ENCODE measurements at places on chromosomes 11 and 22. TPM values are rescaled to one million over a fixed set of nuclear protein-coding genes. Genes with fewer than 3 reads are reported as not detected.

DNA sequence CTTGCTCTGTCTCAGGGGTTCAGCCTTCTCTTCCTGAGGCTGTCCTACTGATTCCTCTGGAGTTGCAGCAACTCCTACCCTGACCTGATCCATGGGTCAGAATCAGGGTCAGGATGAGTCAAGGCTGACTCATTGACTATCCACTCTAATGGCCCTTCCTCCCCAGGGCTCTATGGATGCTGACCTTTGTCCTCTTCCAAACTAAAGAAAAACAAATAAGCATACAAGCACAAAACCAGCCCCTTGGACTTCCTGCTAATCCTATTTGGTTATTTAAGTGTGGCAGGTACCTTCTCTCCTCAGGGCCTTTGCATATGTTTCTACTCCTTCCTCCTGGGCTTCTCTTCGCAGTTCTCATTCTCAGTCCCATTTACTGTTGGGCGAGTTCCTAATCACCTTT is 204.5 kb upstream of the NAV2 start:
- no peak for DNase-seq

DNA sequence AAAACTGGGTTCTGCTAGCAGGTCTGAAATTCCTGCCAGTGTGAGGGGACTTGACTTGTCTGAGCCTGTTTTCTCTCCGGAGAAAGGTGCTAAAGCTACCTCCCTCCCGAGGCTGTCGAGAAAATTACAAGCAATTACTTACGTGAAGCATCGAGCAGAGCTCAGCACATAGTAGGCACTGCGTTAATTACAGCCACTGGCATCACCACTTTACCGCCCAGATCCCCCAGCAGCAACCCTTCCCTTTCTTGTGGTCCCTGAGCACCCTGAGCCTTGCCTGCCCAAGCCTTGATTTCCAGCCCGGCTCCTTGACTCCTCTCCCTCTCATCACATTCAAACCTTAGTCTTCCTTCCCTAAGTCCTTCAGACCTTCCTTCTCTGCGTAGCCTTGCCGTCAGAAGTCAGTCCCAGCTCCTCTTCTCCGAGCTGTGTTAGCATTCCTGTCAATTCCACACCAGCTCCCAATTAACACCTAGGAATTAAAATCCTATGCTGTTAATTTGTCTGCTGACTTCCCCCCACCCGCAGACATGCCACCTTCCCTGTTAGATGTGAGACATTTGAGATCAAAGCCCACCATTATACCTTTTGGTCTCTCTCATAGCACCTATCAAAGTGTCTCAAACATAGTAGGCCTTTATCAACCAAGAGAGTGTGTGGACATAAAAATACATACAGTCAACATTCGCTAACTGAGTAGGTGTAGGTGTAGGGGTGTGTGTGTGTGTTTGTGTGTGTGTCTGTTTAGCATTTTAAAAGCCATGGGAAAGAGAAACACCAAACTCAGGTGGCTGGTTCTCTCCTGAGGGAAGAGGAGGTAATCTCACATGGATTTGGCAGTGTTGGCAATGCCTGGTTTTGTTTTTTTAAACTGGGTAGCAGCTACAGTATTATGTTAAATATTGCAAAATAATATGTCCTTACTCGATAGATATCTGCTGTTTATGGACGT is 2.8 kb upstream of the KCNJ5 start:
- no peak for DNase-seq

- DNase-seq = no peak
Observed at GRCh38 chr22:40426594-40427333, 56.4 kb downstream of the SGSM3 start.

DNA sequence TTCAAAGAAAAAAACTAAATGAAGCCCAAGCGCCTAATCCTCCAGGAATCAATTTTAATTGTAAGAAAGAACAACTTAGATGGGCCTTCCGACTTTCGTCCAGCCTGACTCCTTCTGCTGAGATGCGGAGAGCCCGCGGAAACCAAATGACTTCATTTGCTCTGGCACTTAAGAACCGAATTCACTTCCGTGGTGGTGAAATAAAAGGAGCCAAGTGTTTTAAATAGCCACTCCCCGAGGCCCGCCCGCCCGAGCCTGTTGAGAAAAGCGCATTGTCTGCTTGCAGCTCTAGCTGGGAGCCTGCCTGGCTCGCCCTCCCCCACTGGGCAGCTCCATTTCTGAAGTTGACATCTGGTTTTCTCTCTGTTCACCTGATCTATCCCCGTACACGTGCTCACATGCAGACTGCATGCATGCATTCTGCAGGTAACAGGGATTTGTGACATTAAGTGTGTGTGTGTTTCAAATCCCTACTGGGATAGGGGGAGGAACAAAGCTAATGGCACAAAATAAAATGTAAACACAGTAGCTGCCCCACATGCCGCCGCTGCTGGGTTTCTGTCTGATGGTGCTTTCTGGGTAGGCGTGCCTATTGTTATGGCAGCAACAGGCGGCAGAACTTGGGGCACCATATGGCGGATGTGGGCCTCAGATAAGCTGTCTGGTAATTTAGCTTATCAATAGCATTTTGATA is 6.2 kb downstream of the TEAD1 start:
- peak; percentile 82 for DNase-seq

GRCh38 chr22:28506150-28506535 is 173.5 kb downstream of the TTC28 start:
- no peak for DNase-seq

DNA sequence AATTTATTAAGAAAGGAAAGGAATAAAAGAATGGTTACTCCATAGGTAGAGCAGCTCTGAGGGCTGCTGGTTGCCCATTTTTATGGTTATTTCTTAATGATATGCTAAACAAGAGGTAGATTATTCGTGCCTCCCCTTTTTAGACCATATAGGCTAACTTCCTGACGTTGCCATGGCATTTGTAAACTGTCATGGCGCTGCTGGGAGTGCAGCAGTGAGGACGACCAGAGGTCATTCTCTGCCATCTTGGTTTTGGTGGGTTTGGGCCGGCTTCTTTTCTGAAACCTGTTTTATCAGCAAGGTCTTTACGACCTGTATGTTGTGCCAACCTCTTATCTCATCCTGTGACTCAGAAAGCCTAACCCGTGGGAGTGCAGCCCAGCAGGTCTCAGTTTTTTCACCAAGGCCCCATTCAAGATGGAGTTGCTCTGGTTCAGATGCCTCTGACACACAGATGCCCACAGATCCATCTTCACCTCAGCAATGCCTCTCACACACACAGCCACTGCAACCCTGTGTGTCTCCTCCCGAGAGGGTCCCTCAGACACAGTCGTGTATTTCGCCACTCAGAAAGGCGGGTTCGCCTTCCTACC is 16.4 kb upstream of the JAM3 start:
- no peak for DNase-seq

DNA sequence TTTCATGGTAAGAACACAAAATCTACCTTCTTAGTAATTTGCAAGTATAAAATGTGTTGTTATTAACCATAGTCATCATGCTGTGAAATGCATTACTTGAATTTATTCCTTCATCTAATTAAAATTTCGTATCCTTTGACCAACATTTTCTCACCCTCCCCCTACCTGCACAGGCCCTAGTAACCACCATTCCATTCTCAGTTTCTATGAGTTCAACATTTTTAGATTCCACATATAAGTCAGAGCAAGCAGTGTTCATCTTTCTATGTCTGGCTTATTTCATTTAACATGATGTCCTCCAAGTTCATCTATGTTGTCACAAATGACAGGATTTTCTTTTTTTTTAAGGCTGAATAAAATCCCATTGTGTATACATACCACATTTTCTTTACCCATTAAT is 43.5 kb upstream of the CCDC179 start:
- no peak for DNase-seq

DNA sequence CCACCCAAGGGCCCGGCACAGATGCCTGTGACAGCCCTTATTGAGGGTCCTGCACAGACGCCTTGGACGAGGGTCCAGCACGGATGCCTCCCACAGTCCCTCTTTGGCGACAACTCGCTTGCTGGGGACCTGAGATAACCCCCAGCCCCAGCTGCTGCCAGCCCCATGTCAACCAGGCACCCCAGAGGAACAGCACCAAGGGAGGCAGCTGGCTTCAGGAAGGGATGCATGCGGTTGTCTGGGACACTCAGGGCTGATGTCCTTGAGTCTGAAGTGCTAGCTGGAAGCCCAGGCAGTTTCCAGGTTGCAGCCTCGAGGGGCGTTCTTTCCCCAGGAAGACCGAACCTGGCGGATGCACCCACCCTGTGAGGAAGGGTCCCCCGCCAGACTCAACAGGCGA is 33.8 kb downstream of the MOB2 start:
- no peak for DNase-seq

DNA sequence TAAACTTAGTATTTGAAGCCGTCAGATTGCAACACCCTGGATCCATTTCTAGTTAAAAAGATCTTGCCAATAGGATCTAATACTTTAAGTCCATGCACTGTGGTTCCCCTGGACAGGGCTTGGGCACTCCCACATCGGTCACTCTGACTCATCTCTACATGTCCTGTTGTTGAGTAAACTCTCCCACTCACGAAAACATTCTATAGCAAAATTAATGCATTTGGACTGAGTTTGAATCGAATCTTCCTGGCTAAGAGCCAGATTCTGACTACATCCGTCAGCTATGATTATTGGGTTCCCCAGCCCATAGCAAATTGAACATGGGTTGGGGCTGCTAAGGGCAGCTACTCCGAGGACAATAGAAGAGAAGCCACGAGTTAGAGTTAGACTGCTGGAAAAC is 182.1 kb upstream of the SORL1-AS1 start:
- no peak for DNase-seq

DNA sequence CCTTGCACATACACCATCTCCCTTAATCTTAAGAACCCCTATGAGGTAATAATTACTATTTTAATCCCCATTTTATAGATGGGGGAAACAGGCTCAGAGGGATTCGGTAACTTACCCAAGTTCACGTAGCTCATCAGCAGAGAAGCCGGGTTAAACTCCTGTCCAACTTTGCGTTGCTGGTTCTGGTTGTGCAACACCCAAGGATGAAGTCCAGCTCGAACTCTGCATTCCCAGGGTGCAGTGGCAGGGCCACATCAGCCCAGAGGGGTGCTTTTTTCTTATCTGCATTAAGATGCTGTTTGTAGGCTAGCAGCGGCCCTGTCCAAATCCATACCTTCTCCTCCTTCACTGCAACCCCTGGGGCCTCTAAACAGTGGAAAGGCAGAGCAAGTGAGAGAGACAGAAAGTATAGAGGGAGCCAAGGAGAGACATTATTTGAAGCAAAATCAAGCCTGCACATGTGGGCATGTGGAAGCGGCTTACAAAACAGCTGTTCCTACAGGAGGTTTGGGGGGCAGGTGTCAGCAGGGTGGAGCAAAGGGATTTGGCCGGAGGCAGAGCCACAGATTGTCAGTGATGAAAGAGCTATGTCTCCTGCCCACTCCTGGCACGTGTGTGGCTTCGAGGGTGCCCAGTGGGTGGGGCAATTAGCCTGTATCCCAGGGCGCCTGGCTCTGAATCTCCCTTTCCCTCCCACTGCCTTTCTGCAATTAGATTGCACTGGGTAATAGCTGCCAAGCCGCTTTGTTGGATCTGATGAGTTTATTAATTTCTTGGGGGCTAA is 129.5 kb upstream of the TBCEL start:
- DNase-seq = no peak

DNA sequence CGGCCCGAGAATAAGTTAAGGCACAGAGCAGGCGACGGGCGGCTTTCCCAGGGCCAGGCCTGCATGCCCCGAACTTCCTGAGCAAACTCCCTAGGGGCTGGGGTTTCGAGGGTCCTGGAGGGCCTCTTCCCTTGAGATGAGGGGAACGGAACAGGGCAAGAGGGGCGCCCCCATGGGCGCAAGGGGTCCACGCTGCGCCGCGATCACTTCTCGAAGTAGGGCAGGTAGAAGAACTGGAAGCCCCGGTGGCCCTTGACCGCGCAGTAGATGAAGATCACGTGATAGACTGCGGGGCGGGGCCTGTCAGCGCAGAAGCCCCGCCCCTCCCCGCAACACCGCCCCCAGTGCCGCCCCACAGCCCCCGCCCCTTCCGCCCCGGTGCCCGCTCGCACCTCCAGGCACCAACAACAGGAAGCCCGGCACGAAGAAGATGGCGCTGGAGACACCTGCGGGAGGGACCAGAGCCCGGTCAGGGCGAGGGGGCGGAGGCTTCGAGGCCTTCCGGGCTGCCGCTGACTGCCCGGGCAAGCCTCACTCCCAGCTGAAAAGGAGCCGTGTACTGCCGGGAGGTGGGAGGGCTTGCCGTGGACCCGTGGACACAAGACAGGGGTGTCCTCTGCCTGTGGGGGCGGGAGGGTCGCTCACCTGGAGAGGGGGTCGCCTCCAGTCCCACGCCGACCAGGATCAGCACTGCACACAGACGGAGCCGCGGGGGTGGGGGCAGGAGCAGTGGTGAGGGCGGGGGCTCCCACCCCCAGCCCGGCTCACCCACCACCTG is 4.5 kb downstream of the TMEM134 start:
- DNase-seq = peak; percentile 88

GRCh38 chr11:93849751-93850593 is 446 bp downstream of the VSTM5 start:
- peak; percentile 7 for DNase-seq

- no peak for DNase-seq
Observed at GRCh38 chr11:15266999-15267398, 152.3 kb downstream of the INSC start.

- no peak for DNase-seq
Observed at GRCh38 chr11:40337118-40337517, 1122.3 kb downstream of the LRRC4C start.

- DNase-seq = no peak
Observed at GRCh38 chr11:67242548-67242947, 23.7 kb upstream of the GRK2 start.

GRCh38 chr11:74696939-74697675 is 34.1 kb downstream of the CHRDL2 start:
- peak; percentile 83 for DNase-seq

DNA sequence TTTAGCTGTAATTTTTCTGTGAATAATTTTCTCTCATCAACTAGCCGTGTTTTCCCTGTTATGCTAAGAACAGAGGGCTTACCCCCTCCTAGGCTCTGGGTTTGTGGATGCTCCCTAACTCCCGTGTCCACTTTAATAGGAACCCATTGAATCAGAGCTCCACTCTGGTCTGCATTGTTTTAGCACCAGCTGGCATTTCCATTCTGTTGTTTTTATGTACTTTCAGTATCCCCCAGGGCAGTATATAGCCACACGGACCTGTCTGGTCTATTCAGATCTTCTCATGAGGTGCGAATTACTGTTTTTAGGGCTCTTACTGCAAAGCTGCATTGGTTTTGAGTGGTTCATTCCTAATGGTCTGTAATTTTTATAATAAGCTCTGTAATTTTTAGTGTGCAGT is 16.0 kb downstream of the POLD3 start:
- DNase-seq = no peak

DNA sequence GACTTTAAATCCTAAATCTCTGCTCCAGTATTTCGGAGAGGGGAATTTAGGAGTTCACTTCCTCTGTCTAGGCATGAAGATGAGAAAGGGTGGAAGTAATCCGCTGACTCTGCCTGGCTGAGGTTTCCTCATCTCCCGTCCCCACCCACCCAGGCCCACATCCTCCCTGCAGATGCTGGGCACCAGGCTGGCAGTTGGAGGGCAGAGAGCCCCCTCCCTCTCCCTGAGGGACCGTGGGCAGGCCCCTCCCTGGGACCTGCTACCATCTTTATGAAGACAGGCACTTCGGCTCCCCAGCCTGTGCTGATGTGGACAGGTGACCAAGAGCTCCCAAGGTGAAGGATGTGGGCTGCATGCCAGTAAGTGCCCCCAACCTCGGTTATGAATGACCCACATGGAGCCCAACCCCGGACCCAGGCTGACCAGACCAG is 6.7 kb downstream of the CASTOR1 start:
- DNase-seq = no peak

The PHLDA2 gene
- total RNA-seq = 0.49 TPM

The MMP10 gene
- total RNA-seq = not detected

The HORMAD2 gene
- not detected for total RNA-seq

The TSGA10IP gene
- not detected for total RNA-seq

The RAB6A gene
- 96.5 TPM for total RNA-seq

The MMP12 gene
- 0.30 TPM for total RNA-seq

The BTBD18 gene
- total RNA-seq = not detected

The LRRC10B gene
- 0.54 TPM for total RNA-seq

The C11orf16 gene
- not detected for total RNA-seq

The SUN2 gene
- 70.2 TPM for total RNA-seq

All from heart right ventricle (tissue), 16 donors.